ENCODE measurements at places on chromosomes 11 and 22.

DNA sequence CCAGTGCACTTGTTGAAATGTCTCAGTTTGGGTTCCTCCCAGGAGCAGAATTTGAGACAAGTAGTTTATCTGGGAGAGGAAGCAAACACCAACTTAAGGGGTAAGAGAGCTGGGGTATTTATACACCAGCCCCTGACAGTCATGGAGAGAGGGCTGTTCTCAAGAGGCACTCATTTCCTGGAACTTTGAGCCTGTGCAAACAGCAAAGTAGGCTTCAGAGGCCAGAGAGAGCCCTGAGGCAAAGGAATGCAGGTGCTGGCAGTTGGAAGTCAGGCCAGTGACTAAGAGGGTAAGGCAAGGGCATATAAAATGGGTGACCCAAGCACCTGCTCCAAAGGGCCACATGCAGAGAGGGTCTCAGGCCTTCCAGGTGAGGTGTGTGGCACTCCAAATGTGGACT, 16.1 kb downstream of the MS4A18 start:
- DNase-seq = no peak

DNA sequence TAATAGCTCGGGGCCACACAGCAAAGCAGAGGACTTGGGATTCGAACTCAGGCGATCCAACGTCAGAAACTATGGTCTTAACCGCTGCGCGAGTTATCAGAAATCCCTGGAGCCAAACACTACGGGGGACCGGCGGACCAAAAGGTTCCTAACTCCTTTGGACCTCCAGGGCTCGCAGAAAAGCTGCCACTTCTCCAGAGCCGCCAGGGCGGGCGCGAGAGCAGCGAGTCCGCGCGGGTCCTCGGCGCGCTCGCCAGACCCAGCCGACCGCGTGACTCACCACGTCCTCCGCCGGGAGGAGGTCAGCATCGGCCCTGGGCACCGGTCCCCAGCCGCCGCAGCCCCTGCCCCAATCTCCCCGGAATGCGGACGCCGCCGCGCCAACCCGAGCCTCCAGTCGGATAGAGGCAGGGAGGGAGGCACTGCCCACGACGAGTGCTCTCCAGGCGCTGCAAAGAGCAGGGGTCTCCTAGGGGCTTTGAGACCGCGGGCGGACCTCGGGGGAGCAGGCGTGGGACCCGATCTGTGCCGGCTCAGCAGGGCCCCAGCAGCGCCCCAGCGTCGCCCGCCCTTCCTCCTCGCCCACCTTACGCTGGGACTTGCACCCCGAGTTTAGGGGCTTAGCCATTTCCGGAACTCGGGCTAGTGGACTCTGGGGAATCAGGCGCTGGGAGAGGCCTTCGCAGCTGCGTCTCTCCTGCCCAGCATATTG, 6.2 kb upstream of the ALX4 start:
- no peak for DNase-seq

DNA sequence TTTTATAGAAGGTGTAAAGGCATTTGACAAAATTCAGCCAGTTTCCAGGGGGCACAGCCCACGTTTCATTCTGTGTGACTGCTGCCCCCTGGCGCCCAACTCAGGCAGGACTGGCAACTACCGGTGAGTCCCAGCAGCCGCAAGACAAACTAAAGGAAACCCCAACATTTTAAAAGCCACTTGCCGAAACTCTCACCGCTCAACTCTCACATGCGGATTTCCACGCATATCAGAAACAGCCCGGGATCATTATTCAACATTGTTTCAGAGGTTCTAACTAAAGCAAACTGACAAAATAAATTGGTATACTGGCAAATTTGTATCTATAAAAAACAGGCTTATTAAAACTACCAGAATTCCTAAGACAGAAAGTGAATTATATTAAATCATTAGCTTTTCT, 48.2 kb downstream of the MORC2 start:
- peak; percentile 68 for DNase-seq

GRCh38 chr11:11297578-11297977, 55.5 kb downstream of the CSNK2A3 start:
- no peak for DNase-seq

DNA sequence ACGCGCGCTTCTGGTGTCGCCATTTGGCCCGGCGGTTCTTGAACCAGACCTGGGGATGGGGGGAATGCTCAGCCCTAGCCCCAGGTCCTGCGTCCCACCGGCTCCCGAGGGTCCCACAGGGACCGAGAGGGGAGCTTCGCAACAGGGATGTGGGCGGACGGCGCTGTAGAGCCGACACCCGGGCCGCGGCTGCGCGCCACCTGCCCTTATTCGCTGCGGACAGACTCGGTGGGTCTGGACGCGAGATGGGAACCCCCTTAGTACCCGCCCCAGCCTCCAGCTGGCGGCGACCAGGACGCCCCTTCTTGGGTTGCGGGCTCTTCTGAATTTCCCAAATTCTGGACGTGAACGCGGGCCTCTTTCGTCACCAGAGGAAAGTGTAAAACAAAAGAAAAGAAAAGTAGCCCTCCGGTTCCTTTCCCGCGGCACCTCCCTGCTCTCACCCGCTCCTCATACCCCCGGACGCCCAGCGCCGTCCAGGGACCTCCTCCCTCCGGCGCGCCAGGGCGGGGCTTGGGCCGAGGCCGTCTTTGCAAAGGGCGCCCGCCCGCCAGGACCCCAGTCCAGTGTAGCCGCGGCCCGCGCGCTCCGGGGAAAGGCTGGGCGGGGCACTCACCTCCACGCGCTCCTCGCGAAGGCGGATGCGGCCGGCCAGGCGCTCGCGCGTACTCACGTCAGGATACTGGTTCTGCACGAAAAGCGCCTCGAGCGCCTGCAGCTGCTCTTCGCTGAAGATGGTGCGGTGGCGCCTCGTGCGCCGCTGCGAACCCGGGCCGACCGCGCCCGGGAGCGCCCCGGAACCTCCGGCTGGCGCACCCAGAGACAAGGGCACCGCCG, 827 bp downstream of the GSC2 start:
- peak; percentile 24 for DNase-seq

DNA sequence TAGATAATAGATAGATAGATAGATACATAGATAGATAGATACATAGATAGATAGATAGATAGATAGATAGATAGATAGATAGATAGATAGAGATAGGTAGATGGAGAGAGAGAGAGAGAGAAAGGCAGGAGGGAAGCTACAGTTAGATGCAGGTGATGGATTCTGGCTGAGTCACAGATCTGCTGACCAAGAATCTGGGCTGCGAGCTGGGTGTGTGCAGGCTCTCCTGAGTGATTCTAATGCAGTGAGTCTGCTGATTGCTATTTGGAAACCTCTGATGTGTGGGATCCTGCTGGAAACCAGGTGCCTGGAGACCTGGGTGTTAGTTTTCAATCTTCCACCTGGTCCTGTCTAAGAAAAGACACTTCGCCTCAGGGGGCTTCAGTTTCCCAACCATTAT, 1441.8 kb downstream of the TBC1D22A start:
- DNase-seq = no peak

GRCh38 chr11:26916805-26917204, 77.1 kb upstream of the FIBIN start:
- DNase-seq = no peak
